H4 (cell line): ENCODE measurements at places on chromosomes 5 and 9.
A peak's percentile ranks its signal among the peaks of the same experiment; 100 is the strongest.

- DNase-seq, result no peak
These were observed 83.3 kb downstream of the GTF3C4 start for GRCh38 chr9:132753593-132753880.

- DNase-seq, result no peak
These were observed 18.0 kb downstream of the NR5A1 start for GRCh38 chr9:124489222-124489621.

DNA sequence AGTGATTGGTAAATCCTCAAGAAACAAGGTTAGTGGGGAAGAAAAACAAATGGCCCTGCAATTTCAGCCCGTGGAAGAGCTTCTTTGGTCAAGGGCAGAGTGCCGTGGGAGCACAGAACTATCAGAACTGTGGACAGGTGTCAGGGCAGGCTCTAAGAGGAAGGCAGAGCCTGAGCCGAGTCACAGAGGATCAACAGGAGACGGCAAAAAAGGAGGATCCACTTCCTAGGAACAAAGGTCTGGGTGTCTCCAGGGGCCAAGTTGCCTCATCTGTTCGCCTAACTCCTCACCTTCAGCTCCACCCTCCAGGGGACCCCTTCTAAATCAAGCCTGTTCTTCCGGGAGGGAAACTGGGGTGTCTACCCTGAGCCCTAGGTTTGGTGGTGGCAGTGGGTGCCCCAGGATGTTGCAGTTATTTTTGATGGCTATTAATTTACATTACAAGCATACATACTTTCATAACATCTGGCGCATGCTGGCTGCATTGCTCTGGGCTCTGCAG, 88.0 kb downstream of the FEM1C start:
- no peak for DNase-seq

DNA sequence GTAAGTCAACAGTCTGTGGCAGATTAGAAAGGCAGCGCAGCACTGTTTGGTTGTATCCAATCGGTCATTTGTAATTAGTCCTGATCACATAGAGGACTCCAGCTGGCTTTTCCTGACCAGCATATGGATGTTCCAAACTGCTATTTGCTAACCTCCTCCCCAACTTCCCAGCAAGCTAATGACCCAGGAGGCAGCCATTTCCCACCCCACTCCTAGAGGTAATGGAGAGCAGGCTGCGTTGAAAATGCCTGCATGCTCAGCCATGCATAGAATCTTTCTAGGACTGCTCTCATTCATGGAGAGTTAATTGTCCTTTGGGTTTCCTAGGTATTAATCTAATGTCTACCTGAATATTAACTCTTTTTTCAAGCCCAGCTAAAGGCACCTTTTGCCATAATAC, 850.6 kb upstream of the WWC1 start:
- no peak for DNase-seq

- DNase-seq, result no peak
These were observed 36.8 kb downstream of the PHF2 start for GRCh38 chr9:93613174-93613573.

GRCh38 chr5:53971551-53971950, 338.8 kb downstream of the ARL15 start:
- no peak for DNase-seq

GRCh38 chr5:56053363-56053762, 58.6 kb upstream of the IL6ST start:
- no peak for DNase-seq

- no peak for DNase-seq
These were observed 190.9 kb downstream of the HINT1 start for GRCh38 chr5:130974021-130974683.

DNA sequence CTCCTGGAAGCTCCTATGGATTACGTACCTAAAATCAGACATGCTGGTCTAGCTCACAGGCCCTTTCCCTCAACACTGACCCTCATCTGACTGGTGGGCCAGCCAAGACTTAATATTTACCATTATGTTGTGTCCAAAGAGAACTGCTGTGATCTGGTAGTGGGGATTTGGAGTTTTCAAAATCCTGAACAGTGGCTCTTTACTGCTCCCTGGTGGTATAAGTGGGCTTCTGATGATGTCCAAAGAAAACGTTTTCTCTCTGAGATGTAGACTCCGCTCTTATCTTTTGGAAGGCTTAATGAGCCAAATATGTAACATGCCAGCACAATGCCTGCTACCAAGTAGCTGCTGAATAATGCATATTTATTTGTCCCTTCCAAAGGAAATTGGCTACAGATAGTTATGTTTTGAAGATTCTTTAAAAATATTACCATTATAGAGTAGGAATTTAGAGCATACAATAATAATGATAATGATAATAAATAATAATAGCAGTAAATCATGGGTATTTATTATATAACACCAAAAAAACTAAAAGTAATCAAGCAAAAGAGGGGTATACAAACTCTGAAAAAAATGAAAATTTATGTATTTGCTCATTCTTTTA, 406.6 kb upstream of the TNC start:
- DNase-seq, result peak; percentile 53
